Stimulated activated CD4-positive, alpha-beta T cell treated with anti-CD3 and anti-CD28 coated beads, Interleukin-4, amount 100 ng/mL, for 48 hours (primary cell): ENCODE measurements at places on chromosomes 16 and 17.

DNA sequence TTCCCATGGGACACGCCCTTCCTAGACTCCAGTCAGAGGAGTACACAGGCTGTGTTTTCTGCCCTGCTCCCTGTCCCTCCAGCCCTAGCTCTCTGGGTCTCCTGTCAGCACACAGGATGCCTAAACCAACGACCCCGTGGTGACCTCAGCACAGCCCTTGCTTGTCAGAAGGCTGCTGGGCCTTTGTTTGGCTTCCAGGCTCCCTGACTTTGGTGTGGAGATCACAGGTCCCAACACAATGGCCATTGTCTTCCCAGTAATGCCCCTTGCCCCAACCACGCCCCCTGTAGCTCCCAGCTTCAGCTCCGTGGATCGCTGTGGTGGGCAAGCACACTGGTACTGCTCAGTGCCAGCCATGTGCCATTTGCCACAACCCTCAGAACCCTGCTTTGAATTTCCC, 15.0 kb downstream of the HNF1B start:
- DNase-seq, result no peak

GRCh38 chr16:56286809-56287208, 95.5 kb downstream of the GNAO1 start:
- DNase-seq, result no peak

GRCh38 chr16:86232496-86232895, 277.8 kb upstream of the FOXF1 start:
- no peak for DNase-seq

GRCh38 chr17:79933863-79934652, 94.8 kb upstream of the CBX4 start:
- no peak for DNase-seq

GRCh38 chr17:51428668-51429495, 168.5 kb downstream of the UTP18 start:
- DNase-seq, result no peak

- no peak for DNase-seq
Measured at GRCh38 chr17:30243568-30243967, 8.1 kb upstream of the SLC6A4 start.

- no peak for DNase-seq
Measured at GRCh38 chr17:69018022-69018615, 42.6 kb downstream of the ABCA9 start.

DNA sequence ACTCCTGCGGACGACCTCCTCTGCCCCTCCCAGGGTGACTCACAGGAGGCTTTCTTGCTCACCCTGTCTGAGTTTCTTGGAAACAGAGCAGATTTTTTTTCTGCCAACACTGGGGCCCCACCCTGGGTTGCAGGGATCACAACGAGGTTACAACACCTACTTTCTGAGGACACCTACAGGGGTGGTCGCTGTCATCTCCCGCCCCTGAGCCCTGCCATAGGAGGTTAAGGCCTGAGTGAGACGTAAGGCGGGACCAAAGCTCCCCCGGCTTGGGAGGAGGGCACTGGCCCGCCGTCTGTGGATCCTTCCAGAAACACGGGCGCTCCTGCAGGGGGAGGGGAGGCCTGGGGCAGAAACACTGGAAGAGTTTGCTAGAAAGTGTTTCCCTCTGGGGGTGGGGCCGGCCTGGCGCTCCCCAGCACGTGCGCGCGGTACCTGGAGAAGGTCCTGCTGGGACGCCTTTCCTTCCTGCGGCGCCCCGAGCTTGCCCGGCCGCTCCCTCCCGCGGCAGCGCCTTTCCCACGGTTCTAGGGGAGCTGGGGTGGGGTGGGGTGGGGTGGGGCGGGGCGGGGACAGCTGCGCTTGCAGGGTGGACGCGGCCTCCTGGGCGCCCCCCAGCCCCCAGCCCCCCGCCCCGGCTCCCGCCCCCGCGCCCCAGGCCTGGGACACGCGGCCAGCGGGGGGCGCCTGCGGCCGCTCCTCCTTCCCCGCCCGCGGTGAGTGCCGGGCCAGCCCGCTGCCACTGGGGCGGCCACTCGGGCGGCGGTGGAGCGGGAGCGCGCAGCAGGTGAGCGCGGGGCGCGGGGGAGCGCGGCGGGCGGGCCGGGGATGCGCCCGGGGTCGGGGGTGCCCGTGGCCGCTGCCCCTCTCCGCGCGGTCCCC, 20.7 kb upstream of the ADCY7 start:
- DNase-seq, result peak; percentile 54

DNA sequence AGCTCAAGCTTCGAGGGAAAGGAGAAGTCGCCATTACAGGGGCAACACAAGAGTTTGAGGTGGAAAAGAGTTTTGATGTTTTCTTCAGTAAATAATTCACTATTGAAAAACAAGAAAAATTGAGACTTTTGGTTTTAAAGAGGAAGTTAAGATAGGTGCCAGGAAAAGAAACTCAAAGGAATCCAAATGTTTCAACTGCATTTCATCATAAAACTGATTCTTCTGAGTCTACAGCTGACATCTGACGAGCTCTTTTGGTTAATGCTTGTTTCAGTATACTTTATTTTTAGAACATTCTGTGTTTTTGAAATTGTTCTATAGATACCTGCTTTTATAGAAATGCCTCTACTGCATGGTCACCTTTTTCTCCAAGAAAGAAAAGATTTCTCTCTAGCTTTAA, 54.0 kb downstream of the ERN1 start:
- DNase-seq, result no peak

DNA sequence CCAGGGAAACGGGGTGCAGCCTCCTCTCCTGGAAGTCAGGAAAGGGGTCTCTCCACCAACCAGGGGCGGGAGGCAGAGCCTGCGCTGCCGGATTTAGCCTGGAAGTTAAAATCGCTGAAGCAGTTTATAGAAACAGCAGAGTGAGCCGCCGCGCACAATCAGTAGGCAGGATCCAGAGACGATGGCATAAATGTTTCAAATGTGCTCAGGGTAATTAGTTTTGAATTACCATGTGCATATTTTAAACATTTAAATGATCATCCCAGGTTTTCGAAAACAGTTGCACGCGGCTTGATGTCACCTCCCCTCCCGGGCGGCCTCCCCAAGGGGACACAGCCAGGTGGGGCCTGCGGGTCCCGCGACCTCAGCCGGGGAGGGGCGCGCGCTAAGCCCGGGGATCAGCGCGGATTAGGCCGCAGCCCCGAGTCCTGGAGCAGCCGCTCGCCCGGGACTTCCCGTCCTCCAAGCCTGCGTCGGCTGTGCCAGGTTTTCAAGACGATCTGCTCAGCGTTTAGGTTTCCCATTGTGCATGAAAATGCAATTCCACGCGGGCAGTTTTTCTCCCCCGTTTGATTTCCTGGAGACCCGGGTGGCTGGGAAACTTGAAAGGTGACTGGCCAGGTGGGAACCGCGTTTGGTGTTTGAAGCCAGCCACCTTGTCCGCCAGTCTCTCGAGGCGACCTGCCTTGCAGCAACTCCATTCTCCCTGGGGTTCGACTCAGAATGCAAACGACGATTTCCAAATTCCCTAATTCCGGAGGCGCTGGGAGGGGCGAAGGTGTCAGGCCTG, 78.3 kb downstream of the RPA1 start:
- DNase-seq, result no peak

DNA sequence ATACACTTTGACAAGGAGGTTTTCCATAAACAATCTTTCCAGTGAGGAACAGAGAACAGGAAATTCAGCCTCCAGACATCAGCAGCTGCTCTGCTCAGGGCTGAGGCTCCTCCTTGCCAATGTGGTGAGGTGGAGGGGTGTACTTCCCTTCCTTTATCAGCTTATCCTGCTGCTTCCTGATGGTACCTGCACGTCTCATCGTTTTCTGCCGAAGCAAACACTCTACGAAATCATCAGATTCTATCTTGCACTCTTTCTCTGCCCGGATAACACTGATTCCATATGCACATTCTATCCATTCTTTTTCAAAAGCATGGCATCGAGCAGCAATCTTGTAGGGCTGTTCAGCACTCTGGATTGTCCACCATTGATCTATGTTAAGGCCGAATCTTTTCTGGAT, 15.4 kb upstream of the SEZ6 start:
- no peak for DNase-seq

- DNase-seq, result no peak
Measured at GRCh38 chr17:40364121-40364861, at the start of gene GJD3. TSS of gene GJD3 (minus strand) at chr17:40364737. CDS start at chr17:40363815, 922 bp downstream.

- DNase-seq, result no peak
Measured at GRCh38 chr16:47699106-47699505, 238.0 kb downstream of the PHKB start.

DNA sequence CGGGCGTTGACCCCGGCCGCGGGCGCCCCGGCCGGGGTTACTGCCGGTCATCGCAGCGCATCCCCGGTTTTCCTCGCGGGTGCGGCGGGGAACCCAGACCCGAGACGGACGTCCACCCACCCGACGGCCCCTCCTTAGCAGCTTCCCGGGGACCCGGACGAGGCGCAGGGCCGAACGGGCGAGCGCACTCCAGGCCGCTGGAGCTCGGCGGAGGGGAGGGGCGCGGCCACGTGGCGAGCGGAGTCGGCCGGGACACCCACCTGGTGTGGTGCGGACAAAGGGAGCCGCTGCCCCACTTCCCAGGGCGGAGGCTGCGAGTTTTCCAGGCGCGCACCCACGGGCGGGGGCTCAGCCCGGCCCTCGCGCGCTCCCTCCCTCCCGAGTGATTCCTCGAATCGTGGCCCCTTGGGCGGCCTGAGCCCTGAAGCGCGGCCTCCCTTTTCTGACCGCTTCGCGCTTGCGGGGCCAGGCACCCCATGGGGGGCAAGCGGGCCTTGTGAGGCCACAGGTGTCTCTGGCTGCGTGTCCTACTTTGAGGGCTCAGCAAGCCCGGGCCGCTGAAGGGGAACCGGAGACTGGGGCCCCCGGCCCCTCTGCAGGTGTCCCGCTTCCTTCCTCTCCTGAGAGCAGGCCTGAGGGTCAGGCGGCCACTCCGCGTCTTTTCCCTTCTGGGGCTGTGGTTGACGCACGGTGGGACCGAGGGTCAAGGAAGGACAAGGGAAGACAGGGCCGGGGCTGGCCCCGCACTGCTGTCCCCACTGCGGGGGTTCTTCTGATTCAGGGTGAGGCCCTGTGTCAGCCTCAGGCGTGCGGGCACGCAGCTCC, 1.1 kb upstream of the FASN start:
- DNase-seq, result peak; percentile 26

GRCh38 chr16:86585821-86586611, 7.7 kb downstream of the FOXL1 start:
- no peak for DNase-seq

- DNase-seq, result no peak
Measured at GRCh38 chr17:8470447-8471047, 34.9 kb downstream of the NDEL1 start.
